Tibial artery (tissue), 4 donors: ENCODE measurements at places on chromosomes 12 and 14.

DNA sequence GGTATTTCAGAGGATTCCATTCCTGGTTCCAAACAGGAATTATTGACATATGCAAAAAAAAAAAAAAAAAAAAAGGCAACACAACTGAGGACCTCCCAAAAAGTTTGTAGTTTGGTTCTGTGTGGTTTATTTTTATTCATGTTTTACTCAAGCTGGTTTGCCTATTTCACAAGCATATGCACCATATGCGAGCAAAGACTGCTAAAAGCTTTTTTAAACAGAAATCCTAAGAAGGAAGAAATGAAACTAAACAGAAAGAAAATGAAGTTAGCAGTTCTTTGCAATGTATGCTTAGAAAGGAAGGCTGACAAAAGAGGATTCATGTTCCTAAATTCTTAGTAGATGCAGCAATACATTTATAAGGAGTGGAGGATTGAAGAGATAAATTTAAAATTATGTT, 487.6 kb upstream of the FLRT2 start:
- DNase-seq = no peak

DNA sequence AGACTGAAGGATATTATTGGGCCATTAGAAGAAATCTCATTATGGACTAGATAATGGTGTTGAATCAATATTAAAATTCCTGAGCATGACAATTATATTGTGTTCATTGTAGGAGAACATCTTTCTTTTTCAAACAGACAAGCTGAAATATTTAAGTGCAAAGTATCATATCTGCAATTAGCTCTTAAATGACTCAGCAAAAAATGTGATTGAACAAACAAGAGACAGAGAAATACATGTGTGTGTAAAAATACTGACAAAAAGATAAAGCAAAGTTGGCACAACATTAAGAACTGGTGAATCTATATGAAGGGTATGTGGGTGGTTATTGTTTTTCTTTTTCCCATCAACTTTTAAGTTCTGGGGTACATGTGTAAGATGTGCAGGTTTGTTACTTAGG, 9.5 kb downstream of the CEP290 start:
- no peak for DNase-seq

- DNase-seq = peak; percentile 72
Measured at GRCh38 chr12:95548539-95549391, 2.5 kb downstream of the USP44 start.

DNA sequence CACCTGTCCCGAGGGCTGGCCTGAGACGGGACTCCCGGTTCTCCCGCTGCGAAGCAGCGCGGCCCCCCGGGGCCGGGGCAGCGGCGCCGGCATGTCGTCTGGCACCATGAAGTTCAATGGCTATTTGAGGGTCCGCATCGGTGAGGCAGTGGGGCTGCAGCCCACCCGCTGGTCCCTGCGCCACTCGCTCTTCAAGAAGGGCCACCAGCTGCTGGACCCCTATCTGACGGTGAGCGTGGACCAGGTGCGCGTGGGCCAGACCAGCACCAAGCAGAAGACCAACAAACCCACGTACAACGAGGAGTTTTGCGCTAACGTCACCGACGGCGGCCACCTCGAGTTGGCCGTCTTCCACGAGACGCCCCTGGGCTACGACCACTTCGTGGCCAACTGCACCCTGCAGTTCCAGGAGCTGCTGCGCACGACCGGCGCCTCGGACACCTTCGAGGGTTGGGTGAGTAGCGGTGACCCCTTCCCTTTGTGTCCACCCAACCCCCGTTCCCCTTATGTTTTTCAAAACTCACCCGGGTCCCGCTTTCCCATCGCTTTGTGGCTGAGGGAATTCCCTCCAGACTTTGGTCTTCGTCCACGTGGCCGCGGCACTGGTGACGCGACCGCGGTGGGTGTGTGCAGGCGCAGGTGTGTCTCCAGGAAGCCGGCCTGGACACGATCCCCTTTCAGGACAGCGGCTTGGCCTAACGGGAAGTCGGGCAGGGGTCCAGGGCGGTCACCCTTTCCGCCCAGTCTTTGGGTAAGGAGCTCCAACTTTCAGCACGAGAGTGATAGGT, 826 bp downstream of the PRKCH start:
- peak; percentile 70 for DNase-seq

- no peak for DNase-seq
Measured at GRCh38 chr12:43969882-43970281, 134.0 kb downstream of the TMEM117 start.

- DNase-seq = no peak
Measured at GRCh38 chr14:56145965-56146364, 27.8 kb downstream of the PELI2 start.

- DNase-seq = no peak
Measured at GRCh38 chr14:36857842-36858445, 196.3 kb downstream of the PAX9 start.

GRCh38 chr14:90726656-90727055, 89.6 kb downstream of the TTC7B start:
- peak; percentile 81 for DNase-seq

DNA sequence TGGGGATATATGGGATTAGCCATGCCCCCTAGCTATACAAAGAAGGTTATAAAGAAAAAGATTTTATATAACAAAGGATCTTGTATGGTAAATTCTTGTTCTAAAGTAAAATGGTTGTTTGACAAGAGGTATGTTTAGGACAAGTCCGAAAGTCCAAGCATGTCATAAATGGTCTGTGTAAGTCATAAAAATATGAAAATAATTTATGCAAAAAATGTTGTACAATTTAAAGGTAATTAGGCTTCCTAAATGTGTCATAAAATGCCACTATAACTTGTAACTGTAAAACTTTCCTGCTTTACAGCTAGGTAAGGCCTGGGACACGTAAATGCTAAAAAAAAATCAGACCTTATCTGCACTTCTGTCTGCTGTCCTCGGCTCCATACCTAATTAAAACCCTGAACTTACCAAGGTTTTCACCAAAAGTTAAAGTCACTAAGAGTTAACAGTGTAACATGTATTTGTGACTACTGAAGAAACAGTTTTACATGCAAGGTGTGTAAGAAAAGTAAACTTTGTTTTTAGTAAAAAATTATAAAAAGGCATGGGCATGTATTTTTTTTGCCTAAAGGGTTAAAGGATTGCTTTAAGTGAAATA, 110.0 kb upstream of the RESF1 start:
- DNase-seq = no peak

- no peak for DNase-seq
Measured at GRCh38 chr14:104898195-104898558, 26.5 kb upstream of the PLD4 start.

DNA sequence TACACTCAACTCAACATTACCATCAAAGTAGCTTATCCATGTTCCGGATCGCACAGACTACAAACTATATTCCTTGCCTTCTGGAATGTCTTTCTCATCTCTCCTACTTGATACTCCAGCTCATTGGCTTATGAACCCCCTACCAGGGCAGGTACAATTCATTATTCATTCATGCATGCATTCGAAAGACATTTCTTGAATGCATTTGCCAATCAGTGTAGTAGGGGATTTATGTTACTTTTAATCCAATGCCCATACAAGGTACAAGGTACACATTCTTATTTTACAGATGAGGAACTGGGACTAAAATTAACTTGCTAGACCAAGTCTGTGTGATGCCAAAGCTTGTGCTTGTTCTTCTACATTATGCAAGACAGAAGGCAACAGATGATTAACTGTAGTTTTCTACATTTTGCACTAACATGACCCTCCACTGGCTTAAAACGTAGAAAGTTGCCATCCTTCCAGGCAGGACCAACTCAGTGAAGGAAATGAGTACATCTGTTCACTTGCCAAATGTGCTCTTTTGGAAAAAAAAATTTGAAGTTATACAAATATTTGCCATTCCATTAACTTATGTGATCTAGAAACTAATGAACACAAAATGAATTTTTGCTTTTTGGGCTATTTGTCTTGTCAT, 53.8 kb upstream of the KCNJ8 start:
- DNase-seq = no peak

DNA sequence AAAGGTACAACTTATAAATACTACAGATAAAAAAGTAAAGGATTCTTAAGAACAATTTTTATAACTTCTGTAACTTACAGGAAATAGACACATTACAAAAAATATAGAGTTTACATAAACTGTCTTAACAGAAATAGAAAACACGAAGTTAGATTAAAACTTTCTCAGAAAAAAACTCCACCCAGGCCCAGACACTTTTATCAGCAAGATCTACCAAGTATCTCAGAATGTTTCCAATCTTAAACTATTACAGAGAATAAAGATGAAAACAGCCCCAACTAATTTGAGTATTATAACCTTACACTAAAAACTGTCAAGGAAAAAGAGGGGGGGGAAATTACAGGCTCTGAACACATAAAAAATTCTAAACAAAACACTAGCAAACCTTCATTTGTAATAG, 8.2 kb downstream of the ZFC3H1 start:
- no peak for DNase-seq

DNA sequence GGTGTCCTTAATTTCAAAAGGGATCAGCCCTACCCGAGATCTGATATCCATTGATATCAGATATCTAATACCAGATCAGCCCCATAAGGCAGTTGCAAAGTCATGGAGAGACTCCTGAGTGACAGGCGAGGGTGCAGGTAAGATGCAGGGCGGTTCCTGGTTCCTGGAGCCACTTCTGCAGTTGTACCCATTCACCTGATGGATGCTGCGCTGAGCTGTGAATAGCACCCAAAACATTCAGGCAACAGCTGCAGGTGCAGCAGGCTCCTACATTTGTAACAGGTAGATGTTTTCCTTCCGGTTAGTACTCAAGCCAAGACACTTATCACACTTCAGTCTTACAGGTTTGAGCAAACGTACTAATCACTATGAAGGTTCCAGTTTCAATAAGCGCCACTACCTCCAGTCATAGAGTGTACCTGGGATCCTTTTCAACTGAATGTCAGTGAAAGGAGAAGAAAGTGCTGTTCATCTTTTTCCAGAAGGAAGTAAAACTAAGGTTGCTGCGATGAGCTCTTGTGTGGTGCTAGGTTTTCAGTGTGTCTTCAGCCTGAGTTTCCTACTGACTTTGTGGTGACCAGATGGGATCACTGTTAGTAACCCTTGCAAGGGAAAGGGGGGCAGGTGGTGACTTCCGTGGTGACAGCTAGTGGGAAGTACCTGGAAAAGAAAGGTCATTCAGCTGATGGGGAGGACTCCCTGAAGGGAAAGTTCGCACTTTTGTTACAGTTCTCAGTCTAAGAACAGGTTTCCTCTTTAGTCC, 1.9 kb downstream of the ATP6V0A2 start:
- no peak for DNase-seq

GRCh38 chr12:88058719-88059077, 29.5 kb upstream of the C12orf50 start:
- no peak for DNase-seq

DNA sequence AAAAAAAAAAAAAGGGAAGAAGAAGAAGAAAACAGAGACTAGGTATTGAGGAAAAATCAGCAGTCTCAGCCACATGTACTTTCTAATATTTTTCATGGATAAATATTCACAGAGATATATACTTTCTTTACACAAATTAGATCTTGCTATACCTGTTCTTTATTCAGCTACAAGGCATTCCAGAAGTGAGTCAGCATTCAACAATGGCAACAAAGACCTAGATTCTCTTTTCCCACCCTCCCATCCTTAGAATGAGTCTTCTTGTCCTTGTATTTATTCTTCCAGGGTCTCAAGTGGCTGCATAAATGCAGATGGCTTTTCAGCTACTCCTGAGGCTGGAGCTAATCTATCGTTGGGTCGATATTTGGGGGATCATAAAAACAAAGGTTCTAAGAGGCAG, 93.0 kb downstream of the NT5DC3 start:
- DNase-seq = no peak

- DNase-seq = no peak
Measured at GRCh38 chr12:19605720-19606119, 166.4 kb downstream of the AEBP2 start.

- peak; percentile 72 for DNase-seq
Measured at GRCh38 chr12:108097160-108097911, 31.8 kb upstream of the WSCD2 start.
